Left lobe of liver (tissue), 2 donors: ENCODE measurements at places on chromosomes 12 and 14.
A peak's percentile ranks its signal among the peaks of the same experiment; 100 is the strongest.

DNA sequence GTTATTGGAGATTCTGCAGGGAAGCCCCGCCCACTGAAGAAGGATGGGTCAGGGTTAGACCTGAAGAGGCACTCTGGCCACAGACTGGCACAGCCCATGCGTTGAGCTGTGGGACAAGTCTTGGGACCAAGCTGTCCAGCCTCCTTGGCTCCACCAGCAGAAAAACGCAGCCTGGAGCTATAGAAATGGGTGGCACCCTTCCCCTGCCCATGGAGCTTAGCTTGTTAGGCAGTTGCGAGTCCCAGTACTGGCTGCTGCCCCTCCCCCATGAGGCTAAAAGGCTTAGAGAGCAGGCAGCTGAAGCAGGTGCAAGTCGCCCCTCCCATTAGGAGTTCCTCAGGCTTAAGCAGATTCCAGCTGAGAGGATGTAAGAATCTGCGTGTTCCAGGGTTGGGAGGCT is 1124.0 kb upstream of the TMEM132C start:
- no peak for DNase-seq

GRCh38 chr12:91565246-91565645 is 382.6 kb upstream of the DCN start:
- DNase-seq: no peak

GRCh38 chr12:53955036-53955775 is 503 bp downstream of the HOXC12 start:
- no peak for DNase-seq

DNA sequence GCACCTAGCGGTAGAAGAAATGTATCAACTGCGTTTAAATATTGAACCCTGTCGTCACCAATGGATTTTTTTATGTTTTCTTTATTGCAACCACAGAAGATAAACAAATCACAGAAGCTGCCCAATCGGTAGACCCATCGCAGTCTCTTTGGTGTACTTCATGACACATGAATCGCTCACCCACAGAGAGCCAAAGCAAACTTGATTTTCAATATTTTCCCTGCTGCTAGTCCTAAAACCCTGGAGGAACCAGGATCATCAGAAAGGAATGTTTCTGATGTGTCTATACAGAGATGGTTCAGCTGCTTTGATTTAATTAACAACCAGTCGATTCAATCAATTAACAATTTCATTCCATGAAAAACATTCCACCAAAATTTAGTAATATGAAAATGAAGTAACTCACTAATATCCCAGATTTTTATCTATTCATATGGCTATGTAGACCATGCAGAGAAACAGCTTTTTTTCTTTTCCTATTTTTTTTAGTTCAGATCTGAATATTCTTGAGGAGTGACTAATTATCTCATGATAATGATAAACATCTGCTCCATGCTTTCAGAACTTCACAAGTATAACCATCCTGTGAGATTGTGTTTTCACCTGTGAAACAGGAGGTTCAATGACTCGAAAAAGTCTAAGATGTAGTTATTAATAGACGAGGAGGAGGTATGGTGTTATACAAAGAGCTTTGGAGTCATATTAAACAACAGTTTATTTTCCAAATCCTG is 46.1 kb downstream of the DIO2 start:
- no peak for DNase-seq

DNA sequence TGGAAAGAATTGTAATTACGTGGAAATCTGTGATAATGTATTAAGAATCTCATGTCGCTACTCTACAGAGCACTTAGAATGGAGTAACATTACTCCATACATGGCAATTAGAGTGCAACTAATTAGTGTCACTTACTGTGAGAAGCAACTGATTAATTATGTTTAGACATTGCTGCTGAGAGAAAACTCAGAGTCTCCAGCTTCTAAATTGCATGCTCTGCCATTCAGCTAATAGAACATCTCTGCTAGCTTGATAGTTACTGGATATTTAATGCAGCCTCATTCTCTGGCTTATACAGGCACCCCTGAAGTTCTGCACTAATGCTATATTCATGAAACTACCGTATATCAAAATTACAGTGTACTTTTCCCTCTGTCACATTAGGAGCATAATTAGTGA is 338.4 kb downstream of the ADAMTS20 start:
- no peak for DNase-seq

DNA sequence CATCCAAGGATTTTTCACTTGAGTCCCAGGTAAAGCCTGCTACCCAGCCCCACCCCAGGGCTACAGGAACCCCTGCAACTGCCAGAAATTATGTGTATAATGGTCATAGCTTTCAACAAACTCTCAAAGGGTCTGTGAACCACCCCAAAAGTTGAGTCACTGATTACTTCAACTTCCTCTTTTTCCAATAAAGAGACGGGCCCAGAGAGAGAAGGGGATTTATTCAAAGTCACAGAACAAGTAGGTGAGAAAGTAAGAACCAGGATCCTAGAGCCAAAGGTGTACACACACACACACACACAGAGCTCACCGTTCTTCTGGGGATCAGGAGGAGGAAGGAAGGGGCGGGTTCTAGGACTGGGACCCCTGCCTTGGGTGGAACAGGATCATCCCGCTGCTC is 4.8 kb upstream of the ITPK1 start:
- DNase-seq: no peak

- no peak for DNase-seq
Measured at GRCh38 chr12:9606247-9606646, 1.5 kb downstream of the KLRB1 start.

DNA sequence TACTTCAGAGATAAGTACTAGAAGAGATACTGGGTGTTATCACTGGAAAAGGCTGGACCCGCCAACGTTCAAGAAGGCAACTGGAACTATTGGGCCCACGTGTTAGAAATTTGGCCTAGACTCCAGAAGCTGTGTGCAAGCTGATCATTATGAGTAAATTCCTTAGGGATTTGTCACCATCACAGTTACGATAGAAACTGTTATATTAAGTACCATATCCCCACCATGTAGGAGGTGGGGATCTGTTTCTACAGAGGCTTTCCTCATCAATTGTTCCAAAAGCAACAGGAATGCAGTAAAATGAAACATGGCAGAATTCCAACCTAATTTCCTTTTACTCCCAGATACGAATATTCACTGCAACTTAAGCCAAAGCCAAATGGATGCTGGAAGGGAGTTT is 170.7 kb downstream of the NOVA1 start:
- no peak for DNase-seq

GRCh38 chr14:98665007-98665406 is 607.0 kb downstream of the BCL11B start:
- no peak for DNase-seq

DNA sequence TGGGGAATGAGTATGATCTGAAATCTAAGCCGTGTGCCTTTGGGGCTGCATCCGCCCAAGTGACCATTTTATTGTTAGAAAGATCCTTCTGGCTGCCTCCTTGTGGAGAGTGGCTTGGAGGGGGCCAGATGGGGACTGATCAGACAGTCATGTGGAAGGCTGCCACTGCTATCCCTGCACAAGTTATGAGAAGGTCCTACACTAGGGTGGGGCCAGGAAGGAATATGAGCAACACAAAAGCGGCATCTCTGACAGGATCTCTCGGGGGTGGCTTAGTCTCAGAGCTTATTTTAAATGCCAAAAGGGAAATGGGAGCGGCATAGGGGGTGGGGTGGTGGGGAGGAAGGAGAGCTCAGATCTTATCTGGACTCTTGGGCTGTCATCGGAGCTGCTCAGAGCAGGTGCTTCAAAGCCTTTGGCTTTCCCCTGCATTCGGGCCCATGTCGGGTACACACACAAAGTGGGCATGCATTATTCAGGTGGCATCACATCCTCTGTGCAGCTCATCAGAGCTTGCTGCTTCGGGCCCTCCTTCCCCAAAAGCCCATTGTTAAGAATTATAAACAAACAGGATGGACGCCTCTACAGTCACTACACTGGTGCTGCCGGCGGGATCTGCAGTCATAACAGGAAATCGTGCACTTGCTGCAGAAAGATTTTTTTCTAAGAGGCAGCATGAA is 805.4 kb downstream of the VRK1 start:
- DNase-seq: no peak

DNA sequence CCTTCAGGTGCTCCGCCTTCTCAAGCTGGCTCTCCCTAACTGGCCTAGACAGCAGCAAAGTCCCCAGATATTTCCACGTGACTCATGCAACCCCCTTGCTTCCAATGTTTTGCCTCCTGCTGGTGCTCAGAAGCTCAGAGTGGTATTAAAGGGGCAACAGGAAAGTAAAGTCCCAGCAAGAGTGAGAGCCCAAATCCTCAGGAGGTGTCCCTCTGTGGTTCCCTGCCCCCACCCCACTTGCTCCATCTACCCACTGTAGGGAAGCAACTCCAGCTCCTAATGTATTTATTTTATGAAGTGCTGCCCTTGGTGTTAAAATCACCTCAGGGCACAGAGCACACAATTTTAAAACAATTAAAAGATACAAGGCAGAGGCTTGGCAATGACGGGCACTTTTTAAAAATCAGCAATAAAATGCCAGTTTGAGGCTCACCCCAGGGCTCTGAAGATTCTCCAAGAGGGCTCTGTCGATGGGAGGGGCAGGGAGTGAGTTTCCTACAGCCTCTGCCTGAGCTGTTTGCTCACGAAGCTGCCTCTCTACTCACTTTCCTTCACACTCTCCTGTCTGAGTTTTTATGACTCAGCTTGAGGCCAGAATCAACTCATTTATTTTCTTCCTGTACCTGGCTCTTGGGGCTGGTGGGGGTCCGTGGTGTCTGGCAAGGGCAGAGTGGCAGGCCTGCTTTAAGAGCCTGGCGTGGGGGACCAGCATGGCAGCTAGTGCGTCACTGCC is 81.9 kb upstream of the MAX start:
- no peak for DNase-seq

GRCh38 chr14:45254771-45255170 is 1.8 kb upstream of the MIS18BP1 start:
- no peak for DNase-seq

DNA sequence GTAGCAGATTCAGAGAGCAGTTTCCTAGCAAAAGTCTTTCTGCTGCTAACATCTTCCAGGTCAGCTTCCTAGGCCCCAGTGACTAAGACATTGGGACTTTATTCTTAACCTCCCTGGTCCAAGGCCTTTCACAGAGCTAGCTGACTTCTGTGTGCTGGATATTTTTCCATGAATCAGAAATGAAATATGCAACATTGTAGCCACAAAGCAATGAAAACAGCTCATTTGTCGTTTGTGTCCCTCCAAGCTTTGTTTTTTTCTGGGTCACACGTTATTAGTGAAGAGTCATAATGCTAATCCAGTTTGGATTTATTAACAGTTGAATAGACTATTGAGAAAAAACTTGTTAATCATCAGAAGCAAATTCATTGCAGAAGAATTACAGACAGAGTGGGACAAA is 82.4 kb downstream of the ARF6 start:
- no peak for DNase-seq

GRCh38 chr14:101108579-101109346 is 205.2 kb upstream of the RTL1 start:
- DNase-seq: peak; percentile 40

DNA sequence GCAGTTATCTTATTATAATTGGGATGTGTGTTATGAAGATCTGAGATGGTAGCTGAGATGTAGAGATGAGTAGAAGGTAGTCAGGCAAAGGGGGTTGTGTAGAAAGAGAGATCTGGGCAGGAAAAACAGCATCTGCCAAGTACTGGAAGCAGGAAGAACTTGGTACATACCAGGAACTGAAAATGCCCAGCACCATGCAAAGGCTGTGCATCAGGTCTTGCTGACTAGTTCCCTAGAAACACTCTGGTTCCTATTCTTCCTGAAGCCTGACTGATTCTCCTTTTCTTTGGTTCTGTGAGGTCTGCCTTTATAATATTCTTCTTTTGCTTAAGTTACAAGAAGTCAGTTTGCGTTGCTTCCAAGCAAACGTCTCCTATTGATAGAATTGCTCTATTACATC is 6.7 kb upstream of the NFATC4 start:
- DNase-seq: no peak

GRCh38 chr12:66144791-66145754 is 14.5 kb upstream of the LLPH start:
- DNase-seq: peak; percentile 66

GRCh38 chr12:109099431-109100020 is 2.1 kb downstream of the UNG start:
- no peak for DNase-seq

DNA sequence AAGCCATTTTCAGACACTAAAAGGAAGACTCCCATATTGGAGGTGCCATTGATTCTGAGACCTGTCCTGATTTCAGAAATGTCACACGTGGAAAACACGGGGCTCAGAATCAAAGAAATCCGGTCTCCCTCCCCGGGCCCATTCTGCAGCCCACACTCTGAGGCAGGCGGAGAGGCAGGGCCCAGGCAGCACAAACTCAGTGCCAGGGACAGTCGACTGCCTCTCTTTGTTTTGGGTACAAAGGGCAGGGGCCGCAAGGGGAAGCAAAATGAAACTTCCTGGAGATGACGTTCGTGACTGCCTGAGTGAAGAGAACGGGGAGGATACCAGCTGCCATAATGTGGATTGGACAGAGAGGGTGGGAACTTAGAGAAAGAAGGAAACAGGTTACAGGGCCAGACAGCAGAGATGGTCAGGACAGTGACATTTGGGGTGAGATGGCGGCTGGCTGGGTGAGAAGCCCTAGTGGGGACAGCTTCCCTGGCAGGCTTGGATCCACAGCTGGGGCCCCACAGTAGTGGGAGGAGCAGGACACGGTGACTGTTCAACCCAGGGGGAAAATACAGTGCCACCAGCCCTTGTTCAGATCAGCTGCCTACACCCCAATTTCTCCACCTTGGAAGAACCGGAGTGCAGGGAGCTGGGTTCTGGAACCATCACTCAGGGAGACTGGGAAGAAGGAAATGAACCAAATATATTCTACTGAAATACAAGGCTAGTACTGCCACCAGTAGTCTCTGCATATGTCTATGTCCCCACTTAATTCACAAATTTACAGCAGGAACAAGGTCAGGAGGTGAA is 8.1 kb downstream of the GAPDH start:
- DNase-seq: peak; percentile 87

GRCh38 chr14:94665121-94665520 is 52.9 kb downstream of the SERPINA3 start:
- no peak for DNase-seq
